Activated CD8-positive, alpha-beta memory T cell treated with anti-CD3 and anti-CD28 coated beads, Interleukin-2, amount 50 U/mL, for 48 hours (primary cell): ENCODE measurements at places on chromosomes 12 and 14.

DNA sequence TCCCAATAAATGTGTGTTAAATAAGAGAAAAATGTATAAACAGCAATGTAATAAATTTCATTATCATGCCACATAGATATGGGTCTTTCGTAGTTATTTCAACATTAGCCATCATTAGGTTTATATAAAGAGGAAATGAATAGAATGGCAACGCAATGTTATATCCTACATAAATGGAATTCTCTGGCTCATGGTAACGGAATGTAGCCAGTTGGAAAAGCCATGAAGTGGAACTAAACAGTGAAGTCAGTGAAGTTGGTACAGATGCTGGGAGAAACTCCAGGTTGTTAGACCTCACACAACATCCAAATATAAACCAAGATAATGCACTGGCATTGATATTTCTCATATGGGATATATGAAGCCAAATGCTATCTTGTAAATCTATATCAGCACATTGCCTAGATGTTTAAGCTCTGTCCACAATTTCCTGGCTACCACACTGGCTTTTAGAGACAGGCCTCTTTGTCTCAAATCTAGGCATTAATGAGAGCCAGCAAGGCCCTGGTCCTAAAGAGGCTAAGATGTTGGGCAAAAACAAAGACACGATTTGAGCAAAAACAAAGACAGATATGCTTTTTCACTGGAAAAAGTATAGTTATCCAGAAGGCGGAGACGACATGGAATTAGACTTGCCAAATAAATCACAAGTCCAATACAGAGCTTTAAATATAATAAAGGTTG, 861.0 kb downstream of the RPS29 start:
- DNase-seq: no peak

DNA sequence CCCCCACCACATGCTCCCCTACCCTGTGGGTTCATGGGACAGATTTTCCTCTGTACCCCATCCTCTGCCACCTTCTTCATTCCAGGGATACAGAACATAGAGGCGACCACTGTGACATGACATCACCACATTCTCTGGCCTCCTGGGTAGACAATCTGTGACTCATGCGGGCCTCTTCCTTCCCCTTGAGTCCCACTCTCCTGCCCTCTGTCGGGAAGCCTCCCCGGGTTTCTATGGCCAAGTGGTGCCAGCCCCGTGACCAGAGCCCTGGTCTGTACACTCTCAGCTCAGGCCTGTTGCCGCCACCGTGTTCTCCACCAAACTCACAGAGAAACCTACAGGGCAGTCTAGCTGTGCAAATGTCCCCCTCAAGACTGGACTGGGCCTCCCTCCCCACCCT, 8.0 kb downstream of the CLMN start:
- DNase-seq: no peak

- DNase-seq: no peak
These were observed 16.7 kb downstream of the AHSA1 start for GRCh38 chr14:77474479-77475177.

- DNase-seq: no peak
These were observed 1.9 kb downstream of the IFNG-AS1 start for GRCh38 chr12:67991158-67991557.

- DNase-seq: no peak
These were observed 53.1 kb downstream of the NTS start for GRCh38 chr12:85927166-85927565.

DNA sequence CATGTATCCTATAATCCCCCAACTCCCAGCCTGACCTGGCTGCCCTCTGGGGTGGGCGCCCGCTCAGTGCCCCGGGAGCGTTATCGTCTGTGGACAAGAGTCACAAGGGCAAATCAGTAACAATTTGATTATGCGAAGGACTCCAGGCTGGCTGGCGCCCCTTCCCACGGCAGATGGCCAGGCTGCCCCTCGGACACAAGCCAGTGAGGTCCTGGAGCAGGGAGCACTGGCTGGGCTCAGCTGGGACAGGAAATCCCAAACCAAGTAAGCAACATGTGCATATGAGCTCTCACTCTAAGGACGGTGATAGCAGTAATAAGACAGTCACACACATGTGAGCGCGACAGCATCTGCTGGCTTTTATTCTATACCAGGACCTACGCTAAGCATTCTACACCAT, 59.3 kb upstream of the FAM222A start:
- DNase-seq: no peak

GRCh38 chr14:83706231-83706954, 1823.6 kb upstream of the FLRT2 start:
- no peak for DNase-seq

DNA sequence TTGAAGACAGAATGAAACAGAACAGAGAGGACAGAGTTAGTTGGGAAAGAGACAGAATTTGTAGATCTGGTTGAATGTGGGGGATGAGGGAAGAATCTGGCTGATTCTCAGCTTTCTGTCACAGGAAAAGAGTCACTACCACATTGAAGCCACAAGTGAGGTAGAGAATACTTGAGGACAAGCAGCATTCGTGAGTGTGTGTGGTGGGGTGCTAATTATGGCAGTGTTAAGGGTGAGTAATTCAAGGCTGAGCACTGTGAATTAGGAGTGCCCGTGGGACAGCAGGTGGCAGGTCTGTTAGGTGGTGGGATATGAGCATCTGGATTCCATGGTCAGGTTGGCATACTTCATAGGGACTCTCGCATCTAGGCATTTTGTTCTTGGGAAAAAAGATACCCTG, 347.4 kb upstream of the PRICKLE1 start:
- DNase-seq: no peak

GRCh38 chr14:105479431-105480158, 5.0 kb downstream of the CRIP2 start:
- no peak for DNase-seq

- no peak for DNase-seq
These were observed 108.9 kb downstream of the GPR135 start for GRCh38 chr14:59356312-59356711.

DNA sequence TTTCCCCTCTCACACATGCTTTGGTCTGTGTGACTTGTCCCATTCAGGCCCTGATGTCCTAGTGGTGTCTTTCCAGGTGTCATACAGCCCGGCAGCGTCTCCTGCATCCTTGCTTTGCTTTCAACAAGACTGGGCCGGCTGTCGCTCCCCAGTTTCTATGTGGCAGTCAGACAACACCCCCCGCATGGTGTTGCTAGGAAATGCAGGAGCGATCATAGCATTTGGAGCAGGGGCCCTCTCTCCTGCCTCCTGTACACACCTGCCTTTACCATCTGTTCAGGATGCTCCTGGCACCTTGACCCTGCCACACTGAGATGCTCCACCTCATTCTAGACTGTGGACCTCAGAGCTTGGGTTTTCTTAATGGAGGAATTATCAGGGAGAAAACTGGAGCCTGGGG, 29.5 kb downstream of the CACNA1C start:
- no peak for DNase-seq

DNA sequence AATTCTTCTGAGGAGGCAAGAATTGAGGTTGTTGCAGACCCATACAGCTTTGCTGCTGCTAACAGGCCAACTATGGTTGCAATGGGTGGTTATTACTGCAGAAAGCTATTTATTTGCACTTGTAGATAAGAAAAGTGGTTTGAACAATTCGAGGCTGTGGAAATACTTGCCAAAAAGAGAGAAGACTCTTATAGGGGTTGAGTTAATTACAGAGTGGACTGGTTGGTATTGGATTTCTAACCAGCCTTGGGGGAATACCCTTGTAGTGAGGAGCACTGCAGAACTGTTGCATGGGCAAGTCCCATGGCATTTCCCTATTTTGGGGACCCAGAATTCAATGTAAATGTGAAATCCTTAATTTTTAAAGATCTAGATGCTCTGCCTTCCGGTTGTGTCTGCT, 120.5 kb downstream of the KCNMB4 start:
- no peak for DNase-seq

DNA sequence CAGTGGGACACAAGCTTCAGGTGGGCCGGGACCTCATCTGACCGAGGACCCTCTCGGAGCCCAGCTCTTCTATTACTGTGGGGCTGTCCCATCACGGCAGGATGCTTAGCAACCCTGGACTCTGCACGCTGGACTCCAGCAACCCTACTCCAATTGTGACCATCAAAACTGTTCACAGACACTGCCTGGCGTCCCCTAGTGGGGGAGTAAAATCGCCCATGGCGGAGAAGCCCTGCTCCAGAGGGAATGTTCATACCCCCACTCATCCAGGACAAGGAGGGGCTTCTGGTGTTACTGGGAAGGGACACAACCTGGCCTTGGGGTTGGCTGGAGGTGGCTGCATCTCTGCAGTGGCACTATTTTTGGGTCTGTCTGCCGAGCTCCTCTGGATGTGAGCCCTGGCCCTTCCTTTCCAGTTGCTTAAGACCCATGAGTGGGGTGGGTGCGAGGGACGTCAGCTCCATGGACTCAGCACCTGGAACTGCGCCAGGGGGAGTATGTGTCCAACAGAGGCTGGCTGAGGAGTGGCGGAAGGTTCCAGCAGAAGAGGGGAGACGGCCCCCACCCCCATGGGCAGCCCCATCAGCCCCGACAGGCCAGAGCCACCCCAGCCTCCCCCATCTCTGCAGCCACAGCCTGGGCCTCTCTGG, 103.8 kb downstream of the RFLNA start:
- no peak for DNase-seq

- no peak for DNase-seq
These were observed 181.5 kb downstream of the ACSS3 start for GRCh38 chr12:81259360-81259759.

- no peak for DNase-seq
These were observed 24.5 kb upstream of the TSPAN11 start for GRCh38 chr12:30902001-30902400.

- DNase-seq: peak; percentile 83
These were observed 21.0 kb upstream of the RNASE2 start for GRCh38 chr14:20934148-20934762.

DNA sequence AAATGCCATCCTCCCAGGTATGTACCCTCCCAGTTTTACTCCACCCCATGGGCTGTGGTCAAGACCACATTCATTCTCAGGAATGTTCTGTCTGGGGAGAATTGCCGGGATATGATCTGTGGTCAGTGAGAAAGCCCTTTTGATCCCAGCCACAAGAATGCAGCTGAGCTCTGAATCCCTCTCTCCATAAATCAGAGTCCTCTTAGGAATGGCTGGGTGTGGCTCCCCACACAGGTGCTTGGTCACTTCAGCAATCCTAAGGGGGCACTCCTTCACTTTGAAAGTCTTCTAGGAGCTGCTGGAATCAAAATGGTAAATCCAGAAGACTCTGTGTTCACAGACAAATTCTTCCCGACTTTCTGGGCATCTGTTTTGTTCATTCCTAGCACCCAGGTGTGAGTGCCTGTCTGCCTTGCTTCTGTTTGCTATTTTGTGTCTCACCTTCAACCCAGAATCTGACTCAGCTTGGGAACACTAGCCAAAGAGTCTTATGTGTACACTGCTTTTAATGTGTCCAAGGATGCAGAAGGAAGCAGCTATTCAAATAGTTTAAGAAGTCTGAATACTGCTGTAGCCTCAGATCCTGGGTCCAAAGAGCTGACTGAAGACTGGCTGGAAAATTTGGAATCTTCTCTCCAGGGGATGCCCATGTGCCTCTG, 144.6 kb upstream of the CDKN3 start:
- DNase-seq: no peak

GRCh38 chr12:29599381-29599780, 101.9 kb upstream of the OVCH1 start:
- no peak for DNase-seq

DNA sequence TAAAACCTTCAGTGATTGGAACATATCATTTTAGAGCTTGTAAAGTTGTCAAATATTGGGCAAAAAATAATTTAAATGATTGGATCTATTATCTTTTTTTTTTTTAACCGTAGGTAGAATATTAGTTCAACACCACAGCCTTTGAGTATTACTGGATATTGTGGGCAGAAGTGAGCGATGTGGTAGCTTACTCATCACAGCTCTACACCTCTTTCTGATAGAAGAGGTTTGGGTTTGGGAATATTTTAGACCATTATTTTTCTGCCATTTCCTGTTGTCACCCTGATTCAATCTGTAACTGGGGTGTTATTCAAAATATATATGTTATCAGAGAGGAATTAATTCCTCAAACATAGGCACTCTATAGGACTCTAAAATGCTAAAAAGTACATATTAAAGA, 34.8 kb upstream of the SLC38A2 start:
- no peak for DNase-seq

- no peak for DNase-seq
These were observed 33.6 kb downstream of the CTSG start for GRCh38 chr14:24542346-24542936.

DNA sequence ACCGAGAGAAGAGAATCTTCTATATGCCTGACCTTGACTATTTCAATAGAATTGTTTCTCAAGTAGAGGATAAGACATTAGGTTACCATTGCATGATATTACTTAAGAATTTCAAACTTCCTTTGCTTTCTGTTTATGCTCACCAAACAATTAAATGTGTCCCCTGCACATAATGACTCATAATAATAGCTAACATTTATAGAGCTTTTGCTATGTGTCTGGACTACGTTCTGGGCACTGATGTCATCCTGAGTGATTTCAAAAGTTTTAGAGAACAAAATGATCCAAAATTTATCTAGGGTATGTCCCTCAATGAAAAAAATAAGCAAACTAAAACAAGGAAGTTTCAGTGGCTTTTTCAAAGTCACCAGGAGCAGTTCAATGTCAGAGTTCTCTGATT, 38.8 kb downstream of the SLC15A5 start:
- no peak for DNase-seq

GRCh38 chr12:120981407-120981941, 3.1 kb downstream of the HNF1A start:
- DNase-seq: no peak

GRCh38 chr14:29895591-29896083, 32.0 kb downstream of the PRKD1 start:
- DNase-seq: no peak

DNA sequence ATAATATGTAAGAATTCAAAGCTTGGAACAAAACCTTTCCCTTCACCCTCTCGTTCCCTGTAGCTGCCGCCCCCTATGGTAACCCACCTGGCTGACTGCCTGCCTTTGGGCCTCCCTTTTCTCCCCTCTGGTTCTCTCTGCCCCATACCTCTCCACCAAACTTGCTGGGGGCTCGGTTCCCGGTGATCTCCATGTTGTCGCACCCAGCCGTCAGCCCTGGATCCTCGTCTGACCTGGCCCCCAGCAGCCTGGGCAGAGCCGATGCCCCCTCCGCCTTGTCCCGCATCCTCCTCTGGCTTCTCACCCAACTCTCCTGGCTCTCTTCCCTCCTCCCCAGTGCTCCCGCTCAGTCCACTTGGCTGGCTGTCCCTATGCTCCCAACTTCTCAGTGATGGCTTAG, 4.5 kb downstream of the CYP46A1 start:
- peak; percentile 38 for DNase-seq
